Activated CD4-positive, alpha-beta T cell treated with anti-CD3 and anti-CD28 coated beads, Interleukin-2, amount 50 U/mL, for 4 hours (primary cell): ENCODE measurements at places on chromosomes 7 and 10.

- DNase-seq: no peak
Observed at GRCh38 chr7:25894002-25894901, 257.7 kb upstream of the NFE2L3 start.

GRCh38 chr7:70113536-70113935, 515.3 kb downstream of the AUTS2 start:
- no peak for DNase-seq

GRCh38 chr7:123351516-123352505, 152.0 kb upstream of the SLC13A1 start:
- DNase-seq: no peak

DNA sequence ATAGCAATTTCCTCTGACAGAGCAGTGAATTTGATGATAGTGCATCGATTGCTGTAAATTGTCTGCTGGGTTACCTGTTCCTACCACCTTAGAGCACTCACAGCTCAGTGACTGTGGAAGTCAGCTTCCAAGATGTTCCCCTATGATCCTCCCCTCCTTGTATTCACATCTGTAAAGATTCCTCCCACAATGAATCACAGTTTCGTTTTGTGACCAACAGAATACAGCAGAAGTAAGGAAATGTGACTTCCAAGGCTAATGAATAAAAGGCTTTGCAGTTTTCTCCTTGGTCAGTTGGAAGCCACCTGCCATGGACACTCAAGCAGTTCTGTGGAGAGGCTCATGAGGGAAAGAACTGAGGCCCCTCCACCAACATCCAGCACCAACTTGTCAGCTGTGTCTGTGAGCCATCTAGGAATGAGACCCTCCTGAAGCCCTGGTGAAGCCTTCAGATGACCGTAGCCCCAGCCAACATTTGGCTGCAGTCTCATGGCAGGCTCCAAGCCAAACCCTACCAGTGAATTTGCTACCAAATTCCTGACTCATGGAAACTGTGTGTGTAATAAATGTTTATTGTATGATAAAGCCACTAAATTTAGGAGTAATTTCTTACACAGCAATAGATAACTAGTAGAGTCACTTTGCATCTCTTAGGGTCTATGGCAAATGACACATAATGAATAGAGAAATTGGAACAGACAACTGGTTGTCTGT, 309.5 kb upstream of the NPVF start:
- no peak for DNase-seq

DNA sequence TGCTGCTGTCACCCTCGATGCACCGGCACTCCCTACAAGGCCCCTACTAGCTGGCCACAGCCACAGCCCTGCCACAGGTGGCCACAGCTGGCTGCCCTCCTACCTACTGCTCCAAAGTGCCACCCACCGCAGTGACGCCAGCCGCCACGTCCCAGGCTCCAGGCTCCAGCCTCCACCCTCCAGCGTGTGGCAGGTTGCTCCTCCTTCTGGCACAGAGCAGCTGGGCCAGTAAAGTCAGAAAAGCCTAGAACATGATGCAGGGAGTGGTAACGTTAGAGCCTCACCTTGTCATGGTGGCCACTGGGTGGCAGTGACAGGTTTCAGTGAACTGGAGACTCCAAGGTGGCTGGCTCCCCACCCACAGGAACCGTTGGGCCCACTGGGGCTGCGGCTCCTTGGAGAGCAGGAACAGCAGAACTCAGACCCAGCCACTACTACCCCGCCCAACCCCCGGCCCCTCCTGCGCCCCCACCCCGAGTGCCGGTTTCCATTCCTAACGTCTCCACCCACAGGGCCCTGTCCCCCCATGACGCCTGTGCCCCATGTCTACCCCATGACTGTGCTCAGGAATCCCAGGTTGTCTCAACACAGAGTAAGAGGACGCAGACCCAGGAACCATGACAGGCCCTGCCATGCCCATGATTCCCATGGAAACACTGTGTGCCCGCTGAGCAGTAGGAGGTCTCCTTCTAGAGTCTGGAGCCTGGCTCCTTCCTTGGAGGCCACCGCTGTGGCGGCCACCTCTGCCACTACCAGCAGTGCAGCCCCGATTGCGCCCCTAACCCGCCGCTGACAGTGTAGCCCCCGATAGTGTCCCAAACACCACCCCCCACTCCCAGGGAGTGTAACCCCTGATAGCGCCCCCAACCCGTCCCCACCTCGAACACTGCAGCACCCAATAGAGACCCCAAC, 52.3 kb upstream of the ZNF33B start:
- DNase-seq: no peak

DNA sequence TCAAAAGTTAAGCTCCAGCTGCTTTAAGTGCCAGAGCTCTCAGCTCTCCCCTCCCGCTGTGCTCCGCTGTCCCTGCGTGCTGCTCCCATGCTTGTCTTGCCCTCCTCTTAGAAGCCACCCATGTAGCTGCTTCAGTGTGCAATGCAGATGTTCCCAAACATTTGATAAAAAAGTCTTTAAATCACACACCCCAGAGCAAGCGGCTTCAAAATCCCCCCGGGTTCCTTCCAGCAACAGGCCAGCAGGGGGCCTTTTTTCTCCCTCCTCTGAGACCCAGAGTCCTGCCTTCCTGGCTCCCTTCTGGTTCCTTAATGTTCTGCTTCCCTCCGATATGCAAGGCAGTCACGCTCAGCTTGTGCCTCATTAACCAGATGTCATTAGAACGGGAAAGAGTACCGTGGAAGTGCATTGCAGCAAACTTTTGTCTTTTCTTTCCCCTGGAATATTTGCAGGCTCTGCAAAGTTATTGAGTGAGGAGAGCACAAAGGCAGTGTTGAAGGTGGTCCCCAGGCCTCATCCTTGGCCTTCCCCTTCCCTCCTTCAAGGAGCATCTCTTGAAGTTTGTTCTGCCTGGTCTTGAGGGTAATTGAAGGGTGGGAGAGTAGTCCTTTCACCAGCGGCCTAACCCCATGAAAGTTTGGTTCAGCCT, 25.5 kb downstream of the LDB3 start:
- no peak for DNase-seq

DNA sequence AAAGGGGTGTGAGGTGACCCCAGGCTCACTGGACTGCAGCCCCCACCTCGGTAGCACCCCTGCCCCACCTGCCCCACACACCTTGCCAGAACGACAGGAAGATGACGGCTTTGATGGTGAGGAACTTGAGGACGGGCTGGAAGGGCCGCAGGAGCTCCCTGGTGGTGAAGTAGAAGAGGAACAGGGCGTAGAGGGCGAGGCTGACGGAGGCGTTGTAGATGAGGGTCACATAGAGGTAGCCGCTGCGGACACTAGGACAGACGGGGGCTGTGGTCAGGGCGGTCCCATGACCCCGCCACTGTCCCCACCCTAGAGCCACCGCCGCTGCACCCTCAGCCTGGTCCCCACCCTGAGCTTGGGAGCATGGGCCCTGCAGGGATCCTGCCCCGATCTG, 7.6 kb downstream of the TMEM184A start:
- no peak for DNase-seq

- no peak for DNase-seq
Observed at GRCh38 chr7:47392241-47392759, 189.6 kb downstream of the TNS3 start.

- no peak for DNase-seq
Observed at GRCh38 chr7:28473571-28474281, 61.4 kb downstream of the CREB5 start.

- no peak for DNase-seq
Observed at GRCh38 chr7:116924741-116925140, 28.6 kb upstream of the ST7 start.

DNA sequence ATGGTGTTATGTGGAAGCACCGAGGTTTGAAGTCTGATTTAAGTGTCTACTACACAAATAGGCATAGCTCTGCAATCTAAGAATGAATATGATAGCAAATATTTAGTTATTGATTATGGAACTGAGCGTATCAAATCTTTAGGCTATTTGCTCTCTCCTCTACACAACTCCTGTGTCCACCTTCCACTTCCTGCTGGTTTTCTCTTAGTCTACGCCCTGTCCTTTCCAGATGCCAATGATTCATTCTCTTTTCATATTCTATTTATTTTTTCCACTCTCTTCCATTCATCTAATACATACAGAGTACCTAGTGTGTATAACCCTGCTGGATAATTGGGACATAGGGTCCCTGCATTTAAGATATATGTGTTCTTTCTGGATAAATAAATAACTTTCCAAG, 83.7 kb downstream of the DGKB start:
- DNase-seq: no peak

GRCh38 chr7:148754912-148755311, 56.2 kb downstream of the CUL1 start:
- no peak for DNase-seq

DNA sequence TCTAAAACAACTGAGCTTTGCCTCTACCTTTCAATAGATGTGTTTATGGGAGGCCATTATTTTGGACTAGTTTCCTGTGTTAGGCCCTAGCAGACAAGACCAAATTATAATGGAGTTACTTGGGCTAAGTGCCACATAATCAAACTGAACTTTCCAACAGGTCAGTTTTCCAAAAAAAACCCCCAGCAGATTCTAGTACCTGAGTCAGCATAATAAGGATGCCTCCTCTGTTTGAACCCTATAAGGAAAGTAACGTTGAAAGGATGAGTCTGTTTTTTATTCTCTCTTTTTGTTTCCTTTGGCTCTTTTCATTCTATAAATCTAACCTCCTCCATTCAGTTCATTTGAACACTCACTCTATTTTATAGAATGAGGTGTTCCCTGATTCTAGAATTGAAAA, 148.1 kb upstream of the FAM3C start:
- DNase-seq: no peak

DNA sequence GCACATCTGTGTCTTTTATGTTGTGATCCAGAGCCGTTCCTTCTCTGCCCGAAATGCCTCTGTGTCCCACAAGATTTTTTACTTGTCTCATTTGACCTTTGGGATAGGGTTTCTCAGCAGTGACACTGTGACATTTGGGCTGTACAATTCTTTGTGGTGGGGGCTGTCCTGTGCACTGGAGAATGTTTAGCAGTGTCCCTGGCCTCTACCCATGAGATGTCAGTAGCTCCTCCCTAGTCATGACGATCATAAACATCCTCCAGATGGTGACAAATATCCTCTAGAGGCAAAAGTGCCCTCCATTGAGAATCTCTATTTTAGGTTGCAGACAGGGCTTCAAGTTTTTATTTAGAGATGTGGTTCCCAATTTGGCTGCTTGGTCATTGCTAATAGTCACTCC, 91.3 kb downstream of the PPP1R17 start:
- no peak for DNase-seq

- no peak for DNase-seq
Observed at GRCh38 chr7:157358753-157359096, 21.9 kb downstream of the DNAJB6 start.

DNA sequence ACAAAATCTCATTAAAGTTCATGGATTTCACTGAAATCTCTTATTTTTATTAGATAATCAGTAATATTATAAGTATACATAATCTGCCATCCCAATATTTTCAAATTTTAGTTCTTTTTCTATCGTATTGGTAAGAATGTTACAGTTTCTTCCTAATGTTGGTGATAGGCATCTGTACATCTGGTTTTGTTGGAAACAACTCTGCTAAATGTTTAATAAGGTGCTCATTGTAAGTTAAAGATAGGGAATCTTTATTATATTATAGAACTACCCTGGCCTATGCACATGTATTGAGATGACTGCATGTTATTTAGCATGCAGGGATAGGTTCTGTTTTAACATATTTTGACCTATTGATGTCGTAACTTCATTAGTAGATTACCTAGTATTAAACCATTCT, 188.6 kb upstream of the PRPS1L1 start:
- DNase-seq: no peak

- no peak for DNase-seq
Observed at GRCh38 chr7:80018941-80019808, 115.5 kb upstream of the GNAI1 start.

- DNase-seq: no peak
Observed at GRCh38 chr10:28246023-28246422, 56.8 kb downstream of the MPP7 start.

- DNase-seq: no peak
Observed at GRCh38 chr10:100658269-100658668, 87.1 kb upstream of the PAX2 start.

DNA sequence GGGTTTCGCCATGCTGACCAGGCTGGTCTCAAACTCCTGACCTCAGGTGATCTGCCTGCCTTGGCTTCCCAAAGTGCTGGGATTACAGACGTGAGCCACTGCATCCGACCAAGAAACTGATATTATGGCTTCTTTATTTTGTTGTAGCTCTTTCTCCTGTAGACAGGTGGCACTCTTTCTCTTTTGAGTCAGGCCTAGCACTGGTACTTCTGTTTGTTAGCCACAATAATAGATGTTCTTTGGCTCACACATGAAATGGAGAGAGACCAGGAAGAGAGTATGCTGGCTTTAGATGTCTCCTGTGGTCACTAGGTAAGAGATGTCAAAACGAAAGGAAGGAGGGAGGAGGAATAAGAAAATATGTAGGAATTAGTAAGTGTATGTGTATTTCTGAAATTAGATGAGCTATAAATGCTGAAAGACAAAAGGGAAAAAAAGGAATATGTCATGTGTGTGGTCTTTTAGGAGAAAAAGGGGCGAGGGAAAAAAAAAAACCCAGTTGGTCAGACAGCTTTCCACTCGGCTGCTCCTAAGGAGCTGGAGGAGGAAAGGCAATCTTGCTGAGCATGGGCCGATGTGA, 78.7 kb downstream of the CLEC2L start:
- DNase-seq: no peak

DNA sequence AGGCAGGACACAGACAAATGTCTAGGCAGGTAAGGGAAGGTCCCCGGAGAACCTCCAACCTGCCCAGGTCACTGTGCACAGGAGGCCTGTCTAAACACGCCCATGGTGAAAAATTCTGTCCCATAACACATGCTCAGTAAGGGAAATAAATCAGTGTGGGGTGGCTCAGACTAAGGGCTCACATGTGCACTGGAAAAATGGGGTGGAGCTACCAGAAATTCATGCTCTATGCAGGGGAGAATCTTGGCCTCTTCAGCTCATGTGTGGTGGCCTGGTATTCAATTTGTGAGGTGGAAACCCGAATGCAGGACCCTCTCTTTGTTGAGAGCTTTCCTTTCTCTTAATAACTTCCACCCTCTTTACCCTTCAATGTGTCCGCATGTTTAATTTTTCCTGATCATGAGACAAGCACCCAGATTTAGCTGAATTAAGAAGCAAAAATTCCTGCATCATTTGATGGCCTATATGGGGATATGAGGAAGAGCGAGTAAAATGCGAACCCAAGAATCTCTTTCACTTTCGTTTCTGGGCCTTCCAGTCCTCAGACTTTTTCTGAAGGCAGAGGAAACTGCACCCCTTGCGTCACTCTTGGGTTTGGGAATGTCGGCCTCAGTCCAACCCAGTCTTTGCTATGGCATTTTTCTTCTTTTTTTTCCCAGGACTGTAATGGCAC, 163.2 kb downstream of the DGKB start:
- DNase-seq: no peak

GRCh38 chr7:105530126-105530525, 1.9 kb upstream of the RINT1 start:
- no peak for DNase-seq

DNA sequence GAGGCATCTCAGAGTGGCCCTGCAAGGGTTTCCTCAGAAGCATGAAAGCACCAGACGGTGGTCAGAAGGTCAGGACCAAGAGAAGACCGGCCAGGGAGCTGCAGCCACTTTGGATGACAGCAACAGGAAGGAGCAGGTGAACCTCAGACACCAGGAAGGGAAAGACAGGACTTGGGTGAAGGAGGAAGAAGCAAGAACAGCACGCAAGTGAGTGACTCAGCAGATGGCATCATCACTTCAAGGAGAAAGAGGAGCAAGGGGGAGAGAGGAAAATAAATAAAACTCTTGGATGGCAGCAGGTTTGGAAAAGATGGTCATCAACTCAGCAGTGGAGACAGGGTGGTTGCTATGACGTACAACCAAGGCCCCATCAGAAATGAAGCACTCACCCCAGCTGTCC, 31.6 kb downstream of the NCAPG2 start:
- no peak for DNase-seq

GRCh38 chr10:129450391-129450790, 16.6 kb upstream of the MGMT start:
- DNase-seq: no peak
